ENCODE measurements at places on chromosomes 16 and 17.

DNA sequence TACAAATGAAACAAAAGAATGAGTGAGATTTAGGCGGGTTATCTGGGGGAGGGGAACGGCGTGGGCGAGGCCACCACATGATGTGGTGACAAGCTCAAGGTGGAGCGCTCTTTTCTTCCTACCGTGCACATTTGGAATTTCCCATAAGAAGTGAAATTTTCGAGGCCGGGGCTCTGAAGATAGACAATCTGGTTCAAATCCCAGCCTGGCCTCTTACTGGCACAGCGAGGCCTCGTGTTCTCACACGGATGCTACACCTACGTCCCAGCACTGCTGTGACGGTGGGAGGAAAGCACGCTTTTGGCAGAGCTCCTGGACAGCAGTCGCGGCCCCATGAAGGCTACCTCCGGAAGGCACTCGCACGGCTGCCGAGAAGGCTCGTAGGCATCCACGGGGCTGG lies 25.2 kb downstream of the ZDHHC7 start:
- DNase-seq = no peak

GRCh38 chr16:3740186-3740585 lies 22.9 kb upstream of the TRAP1 start:
- DNase-seq = no peak

DNA sequence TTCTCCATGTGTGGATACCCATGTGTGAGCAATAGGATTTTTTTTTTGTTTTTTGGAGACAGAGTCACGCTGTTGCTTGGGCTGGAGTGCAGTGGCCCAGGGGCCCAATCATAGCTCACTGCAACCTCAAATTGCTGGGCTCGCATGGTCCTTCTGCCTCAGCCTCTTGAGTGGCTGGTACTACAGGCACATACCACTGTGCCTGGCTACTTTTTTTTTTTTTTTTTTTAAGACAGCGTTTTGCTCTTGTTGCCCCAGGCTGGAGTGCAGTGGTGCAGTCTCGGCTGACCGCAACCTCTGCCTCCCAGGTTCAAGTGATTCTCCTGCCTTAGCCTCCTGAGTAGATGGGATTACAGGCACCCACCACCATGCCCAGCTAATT lies 16.7 kb downstream of the MGRN1 start:
- no peak for DNase-seq

GRCh38 chr16:77290451-77291115 lies 91.4 kb downstream of the SYCE1L start:
- peak; percentile 40 for DNase-seq

- DNase-seq = no peak
Observed at GRCh38 chr16:85473909-85474620, 139.1 kb upstream of the GSE1 start.

- DNase-seq = no peak
Observed at GRCh38 chr17:50146230-50146926, 4.1 kb downstream of the PPP1R9B start.

- no peak for DNase-seq
Observed at GRCh38 chr16:84029297-84030047, 13.1 kb downstream of the SLC38A8 start.

DNA sequence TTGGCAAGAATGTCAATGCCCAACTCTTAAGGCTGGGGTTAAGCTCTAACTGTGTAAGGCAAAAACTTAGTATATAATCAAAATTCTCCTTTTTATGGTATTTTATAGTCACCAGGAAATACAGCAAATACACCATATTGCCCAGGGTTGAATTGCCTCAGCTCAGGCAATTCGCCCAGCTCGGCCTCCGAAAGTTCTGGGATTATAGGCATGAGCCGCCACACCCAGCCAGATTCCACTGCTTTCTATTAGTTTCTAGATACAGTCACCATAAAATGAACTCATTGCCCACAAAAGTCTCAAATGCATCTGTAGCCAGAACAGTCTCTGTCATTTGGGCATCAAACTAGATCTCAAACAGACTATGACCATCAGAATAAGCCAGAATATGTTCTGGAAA lies 238.7 kb upstream of the TOX3 start:
- DNase-seq = no peak

- DNase-seq = no peak
Observed at GRCh38 chr17:4331614-4332013, 34.9 kb downstream of the UBE2G1 start.

DNA sequence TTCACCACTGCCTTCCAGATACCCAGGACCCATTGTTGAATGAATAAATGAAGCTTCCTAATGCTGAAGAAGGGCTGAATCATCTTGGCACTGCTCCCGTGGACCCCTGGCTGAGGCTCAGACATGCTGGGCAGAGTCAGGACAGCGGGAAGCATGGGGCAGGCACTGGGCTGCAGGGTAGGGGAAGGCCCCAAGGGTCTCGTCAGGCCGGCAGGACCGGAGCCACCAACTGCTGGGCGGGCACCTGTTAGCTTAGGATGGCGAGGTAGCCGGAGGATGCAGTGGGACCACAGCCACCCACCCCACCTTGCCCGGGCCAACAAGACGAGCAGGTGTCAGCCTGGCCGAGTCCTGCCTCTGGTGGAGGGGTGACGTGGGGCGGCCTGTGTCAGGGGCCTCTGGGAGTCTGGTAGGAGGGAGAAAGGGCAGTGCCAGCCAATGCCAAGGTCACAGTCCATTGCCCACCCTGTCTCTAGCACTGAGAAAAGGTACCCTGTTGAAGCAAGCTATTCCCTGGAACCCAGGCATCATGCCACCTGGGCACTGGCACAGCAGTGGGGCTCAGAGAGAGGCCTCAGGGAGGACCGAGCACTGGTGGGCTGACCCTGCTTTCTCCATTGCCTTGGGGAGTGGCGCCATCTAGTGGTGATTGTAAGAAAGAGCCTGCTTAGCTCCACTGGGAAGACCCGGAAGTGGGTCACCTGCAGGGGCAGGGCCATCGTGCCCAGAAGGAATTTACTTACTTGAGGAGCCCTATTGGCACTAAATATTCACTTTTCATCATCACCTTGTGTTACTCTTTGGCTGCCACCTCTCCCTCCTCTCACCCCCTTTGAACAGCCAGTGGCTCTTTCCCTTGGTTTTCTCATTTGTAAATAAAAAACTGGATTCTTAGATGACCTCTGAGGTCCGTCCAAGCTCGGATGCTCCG lies 3.0 kb upstream of the DLX3 start:
- DNase-seq = peak; percentile 85

DNA sequence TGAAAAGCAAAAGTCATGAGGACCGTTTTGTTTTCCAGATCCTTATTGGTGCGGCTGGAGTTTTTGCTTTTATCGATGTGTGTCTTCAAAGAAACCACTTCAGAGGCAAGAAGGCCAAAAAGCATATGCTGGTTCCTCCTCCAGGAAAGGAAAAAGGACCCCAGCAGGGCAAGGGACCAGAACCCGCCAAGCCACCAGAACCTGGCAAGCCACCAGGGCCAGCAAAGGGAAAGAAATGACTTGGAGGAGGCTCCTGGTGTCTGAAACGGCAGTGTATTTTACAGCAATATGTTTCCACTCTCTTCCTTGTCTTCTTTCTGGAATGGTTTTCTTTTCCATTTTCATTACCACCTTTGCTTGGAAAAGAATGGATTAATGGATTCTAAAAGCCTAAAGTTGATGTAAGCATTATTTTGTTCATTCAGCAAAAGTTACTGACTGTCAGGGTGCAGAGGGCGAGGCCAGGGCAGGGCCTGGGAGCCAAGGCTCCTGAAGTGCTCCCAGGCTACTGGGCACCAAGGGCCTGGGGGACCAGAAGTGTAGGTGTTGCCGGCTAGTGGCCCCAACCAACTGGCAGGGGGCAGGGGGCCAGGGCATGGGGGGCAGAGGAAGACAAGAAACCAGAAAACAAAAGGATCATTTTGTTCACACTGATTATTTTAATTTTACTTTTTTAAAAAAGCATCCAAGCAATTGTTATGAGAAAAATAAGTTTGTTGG lies 8.8 kb downstream of the CMTM2 start:
- DNase-seq = no peak

GRCh38 chr17:39239640-39240314 lies 14.0 kb upstream of the STAC2 start:
- no peak for DNase-seq

DNA sequence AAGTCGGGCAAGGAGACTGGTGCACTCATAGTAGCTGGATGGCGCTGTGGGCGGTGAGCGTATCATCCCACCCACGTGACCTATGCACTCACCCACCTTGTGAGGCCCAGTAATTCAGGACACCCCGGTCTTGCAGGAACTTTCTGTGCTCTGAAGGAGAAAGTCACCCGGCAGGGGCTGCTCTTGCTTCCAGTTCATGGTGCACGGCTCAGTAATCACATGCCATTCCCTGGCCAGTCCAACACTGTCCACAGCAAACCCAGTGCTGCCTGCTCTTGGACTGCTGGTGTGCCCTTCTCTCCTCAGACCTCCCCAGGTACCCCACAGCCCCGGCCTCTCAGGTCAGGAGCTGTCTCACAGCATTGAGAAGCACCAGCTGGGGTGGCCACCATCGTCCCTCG lies 16.4 kb upstream of the RHBDF2 start:
- no peak for DNase-seq

DNA sequence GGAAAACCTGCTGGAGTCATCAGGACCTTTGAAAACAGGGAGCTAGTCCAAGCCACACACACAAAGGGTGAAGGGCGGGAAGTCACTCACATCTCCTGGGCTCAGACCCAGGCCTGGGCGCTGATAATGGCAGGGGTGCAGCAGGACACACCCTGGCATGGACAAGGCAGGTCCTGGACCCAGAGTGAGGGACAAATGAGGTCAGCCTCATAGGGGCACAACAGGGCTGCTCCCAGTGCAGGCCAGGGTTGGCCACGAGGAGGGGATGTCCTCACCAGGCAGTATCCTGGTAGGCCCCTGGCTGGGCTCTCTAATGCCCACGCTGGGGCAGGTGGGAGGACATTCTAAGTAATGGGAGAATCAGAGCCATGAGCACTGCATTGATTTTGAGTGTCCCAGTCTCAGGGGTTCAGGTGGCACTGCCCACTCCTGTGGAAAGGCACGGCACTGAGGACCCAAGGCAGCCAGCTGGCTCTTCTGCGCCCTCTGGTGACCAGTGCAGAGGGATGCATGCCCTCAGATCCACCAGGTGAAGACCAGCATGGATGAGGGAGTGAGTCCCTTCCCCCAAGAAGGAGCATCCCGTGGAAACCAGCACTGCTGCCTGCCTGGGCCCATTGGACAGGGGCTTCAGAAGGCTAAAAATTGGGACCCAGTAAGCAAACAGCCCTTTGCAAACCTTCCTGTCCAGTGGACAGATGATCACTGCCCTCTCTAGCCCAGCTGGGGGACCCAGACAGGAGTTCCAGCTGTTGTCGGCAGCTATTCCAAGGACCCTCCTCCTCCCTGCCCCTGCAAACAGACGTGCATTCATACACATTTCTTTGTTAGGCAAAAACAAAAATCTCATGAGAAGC lies 23.4 kb upstream of the SREBF1 start:
- peak; percentile 62 for DNase-seq

GRCh38 chr16:13957197-13958078 lies 37.5 kb downstream of the ERCC4 start:
- peak; percentile 92 for DNase-seq

GRCh38 chr17:73628642-73629552 lies 15.3 kb downstream of the SDK2 start:
- DNase-seq = no peak

GRCh38 chr17:77107506-77108433 lies 33.0 kb upstream of the SEC14L1 start:
- no peak for DNase-seq

GRCh38 chr17:60832631-60833030 lies 155.0 kb downstream of the BCAS3 start:
- DNase-seq = no peak

GRCh38 chr17:77353684-77354419 lies 213.1 kb downstream of the SEC14L1 start:
- no peak for DNase-seq

GRCh38 chr16:72179204-72179970 lies 7.4 kb upstream of the PMFBP1 start:
- no peak for DNase-seq

- no peak for DNase-seq
Observed at GRCh38 chr17:72972263-72972951, 120.1 kb downstream of the SLC39A11 start.

- DNase-seq = no peak
Observed at GRCh38 chr17:59223813-59224212, 3.5 kb downstream of the GDPD1 start.

- no peak for DNase-seq
Observed at GRCh38 chr17:12348476-12348875, 317.2 kb upstream of the MYOCD start.

DNA sequence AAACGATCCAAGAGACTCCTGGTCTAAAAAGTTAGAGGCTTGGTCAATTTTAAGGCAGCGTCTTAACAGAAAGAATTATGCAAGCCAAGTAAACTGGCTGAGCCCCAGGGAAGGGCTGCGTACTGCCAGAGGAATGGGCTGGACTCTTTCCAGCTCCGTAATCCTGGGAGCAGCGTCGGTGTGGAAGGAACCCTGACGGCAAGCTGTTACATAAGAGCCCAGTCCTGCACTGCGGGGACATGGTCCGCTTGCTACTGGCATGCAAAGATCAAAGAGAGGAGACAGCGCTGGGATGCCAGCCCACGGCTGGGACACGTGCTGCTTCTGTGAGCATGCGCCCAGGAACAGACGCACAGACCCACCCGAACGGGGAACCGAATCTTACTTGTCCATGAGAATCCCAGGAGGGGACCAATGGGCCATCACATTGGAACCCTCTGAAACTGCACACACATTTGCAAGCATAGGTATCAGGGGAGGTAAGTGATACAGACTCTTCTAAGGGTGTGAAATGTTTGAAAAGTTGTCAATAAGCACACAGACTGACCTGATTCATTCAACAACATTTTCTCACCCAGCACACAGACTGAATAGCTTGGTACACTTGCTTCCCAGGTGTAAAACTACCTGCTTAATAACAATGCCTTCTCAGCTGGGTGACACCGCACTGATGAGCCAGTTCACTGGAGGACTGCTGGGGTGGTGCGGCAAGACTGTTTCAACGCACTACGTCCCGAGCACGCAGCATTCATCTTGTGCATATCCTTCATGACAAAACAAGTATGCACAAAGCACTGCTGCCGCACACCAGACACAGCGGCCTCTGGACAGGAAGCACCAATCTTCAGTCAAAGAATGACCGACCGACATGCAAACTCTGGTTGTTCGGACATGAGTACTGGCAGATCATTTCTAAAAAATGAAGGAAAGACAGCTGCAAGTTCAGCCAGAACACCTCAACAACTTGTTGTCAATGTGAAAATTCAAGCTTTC lies 94.9 kb downstream of the ANKRD11 start:
- DNase-seq = peak; percentile 34

- no peak for DNase-seq
Observed at GRCh38 chr16:53946746-53947386, 242.9 kb downstream of the FTO start.

GRCh38 chr16:78192734-78193488 lies 93.5 kb downstream of the WWOX start:
- DNase-seq = no peak

GRCh38 chr17:80793851-80794267 lies 197.8 kb upstream of the CHMP6 start:
- peak; percentile 79 for DNase-seq

- DNase-seq = no peak
Observed at GRCh38 chr17:42111871-42112551, 503 bp downstream of the DHX58 start.

Measured in dermis microvascular lymphatic vessel endothelial cell (primary cell).